ENCODE measurements at places on chromosomes 6 and 20.

GRCh38 chr20:38159957-38160756 lies 4.9 kb downstream of the TGM2 start:
- no peak for DNase-seq

DNA sequence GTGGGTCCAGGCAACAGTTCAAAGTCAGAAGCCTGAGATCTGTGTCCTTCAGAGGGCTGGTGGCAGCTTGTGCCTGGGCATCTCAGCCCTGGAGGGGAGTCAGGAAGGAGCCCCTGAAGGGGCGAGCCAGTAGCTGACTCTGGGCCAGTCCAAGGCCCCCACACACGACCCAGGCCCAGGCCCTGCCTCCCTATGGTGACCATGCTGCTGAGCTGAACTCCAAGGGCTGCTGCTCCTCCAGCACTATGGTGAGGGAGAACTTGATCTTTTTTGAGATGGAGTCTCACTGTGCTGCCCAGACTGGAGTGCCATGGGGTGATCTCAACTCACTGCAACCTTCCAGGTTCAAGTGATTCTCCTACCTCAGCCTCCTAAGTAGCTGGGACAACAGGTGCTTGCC lies 15.2 kb upstream of the CST3 start:
- no peak for DNase-seq

GRCh38 chr6:124742971-124743370 lies 219.3 kb upstream of the RNF217 start:
- DNase-seq = no peak

- no peak for DNase-seq
Measured at GRCh38 chr20:25573288-25574251, 11.8 kb downstream of the NINL start.

DNA sequence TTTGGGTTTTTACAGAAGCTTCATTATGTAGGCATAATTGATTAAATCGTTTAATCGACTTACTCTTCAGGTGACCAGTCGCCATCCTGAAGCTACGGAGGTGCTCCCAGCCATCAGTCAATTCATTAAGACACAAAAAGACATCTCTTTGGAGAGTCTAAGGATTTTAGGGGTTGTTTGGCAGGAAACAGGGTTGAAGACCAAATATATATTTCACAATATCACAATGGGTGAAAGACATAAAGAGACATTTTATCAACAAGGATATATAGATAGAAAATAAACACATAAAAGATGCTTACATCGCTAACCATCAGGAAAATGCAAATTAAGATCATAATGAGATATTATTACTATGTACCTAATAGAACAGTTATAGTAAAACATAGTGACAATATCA lies 104.0 kb upstream of the SIRPG start:
- no peak for DNase-seq

GRCh38 chr20:44609006-44609515 lies 26.7 kb downstream of the PKIG start:
- no peak for DNase-seq

GRCh38 chr6:25788305-25788922 lies 33.9 kb downstream of the SLC17A4 start:
- DNase-seq = no peak

- no peak for DNase-seq
Measured at GRCh38 chr6:2132416-2132815, 113.0 kb downstream of the GMDS start.

- DNase-seq = no peak
Measured at GRCh38 chr6:56374841-56375369, 127.5 kb upstream of the COL21A1 start.

DNA sequence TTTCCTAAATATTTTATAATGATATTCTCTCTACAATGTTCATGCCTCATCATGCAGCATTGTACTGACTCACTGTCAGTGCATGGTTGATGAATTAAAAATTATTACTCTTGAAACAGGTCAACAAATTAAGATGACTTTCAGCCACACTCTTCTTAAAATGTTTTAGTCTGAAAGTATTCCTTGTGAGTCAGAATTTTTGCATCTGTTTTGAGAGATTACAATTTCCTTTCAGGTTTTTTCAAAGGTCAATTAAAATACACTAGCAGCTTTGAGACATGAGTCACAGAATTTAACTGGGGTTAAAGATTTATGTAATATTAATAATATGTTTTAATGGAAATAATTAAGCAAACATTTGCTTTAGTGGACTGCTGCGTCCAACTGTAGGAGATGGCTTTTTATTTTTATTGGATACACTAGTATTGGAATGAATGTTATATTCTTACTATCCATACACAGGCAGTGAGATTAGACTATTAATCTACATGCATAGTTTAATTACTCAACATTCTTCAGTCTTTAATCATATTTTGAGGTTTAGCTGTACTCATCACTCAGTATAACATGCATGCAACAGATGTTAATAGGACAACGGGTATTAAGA lies 9.7 kb downstream of the COL12A1 start:
- DNase-seq = no peak

DNA sequence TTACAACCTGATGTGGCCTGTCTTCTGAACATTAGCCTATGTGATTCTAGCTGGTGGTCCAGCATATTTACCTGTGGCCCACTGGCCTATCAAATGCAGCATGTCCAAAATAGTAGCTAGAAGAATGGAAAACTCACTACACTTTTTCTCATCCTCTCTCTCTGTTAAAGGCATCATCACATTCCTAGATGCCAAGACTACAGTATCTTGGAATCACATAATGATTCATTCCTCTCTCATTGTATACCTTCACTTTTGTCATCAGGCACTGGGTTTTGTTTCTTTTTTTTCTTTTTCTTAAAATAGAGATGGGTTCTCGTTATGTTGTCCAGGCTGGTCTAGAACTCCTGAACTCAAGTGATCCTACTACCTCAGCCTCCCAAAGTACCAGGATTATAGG lies 45.0 kb downstream of the FAM83B start:
- no peak for DNase-seq
